Activated T-helper 9 cell treated with anti-CD3 and anti-CD28 coated beads, Interleukin-2, amount 50 U/mL, for 16 hours (primary cell): ENCODE measurements at places on chromosomes 7 and 10.

DNA sequence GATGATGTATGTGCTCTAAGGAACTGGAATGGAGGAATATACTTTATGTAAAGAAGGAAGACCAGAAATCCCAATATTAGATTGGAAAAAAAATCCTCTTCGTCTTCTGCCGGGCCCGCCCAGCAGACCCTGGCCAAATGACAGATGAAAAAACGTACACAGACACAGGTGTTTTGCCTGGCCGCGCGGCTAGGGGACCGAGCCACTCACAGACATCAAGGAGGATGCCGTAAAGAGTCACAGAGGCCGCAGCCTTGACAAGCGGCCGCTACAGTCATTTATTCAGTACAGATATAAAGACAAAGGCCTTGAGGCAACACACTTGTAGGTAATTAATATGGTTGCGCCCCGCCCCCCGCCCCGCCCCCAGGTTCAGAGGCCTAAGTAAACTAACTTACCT, 594.1 kb downstream of the GRM8 start:
- no peak for DNase-seq

DNA sequence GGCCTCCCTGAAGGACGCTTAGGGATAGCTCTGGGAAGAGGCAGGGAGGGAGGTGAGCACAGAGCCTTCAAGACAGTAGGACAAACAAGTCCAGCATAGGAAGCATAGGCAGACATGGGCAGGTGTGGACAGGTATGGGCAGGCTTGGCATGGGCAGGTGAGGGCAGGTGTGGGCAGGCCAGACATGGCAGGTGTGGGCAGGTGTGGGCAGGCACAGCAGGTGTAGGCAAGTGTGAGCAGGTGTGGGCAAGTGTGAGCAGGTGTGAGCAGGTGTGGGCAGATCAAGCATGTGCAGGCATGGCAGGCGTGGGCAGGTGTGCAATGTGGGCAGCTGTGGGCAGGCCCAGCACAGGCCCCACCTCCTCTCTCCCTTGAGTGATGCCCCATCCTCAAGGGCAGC, 148.8 kb upstream of the ZMIZ1 start:
- no peak for DNase-seq

DNA sequence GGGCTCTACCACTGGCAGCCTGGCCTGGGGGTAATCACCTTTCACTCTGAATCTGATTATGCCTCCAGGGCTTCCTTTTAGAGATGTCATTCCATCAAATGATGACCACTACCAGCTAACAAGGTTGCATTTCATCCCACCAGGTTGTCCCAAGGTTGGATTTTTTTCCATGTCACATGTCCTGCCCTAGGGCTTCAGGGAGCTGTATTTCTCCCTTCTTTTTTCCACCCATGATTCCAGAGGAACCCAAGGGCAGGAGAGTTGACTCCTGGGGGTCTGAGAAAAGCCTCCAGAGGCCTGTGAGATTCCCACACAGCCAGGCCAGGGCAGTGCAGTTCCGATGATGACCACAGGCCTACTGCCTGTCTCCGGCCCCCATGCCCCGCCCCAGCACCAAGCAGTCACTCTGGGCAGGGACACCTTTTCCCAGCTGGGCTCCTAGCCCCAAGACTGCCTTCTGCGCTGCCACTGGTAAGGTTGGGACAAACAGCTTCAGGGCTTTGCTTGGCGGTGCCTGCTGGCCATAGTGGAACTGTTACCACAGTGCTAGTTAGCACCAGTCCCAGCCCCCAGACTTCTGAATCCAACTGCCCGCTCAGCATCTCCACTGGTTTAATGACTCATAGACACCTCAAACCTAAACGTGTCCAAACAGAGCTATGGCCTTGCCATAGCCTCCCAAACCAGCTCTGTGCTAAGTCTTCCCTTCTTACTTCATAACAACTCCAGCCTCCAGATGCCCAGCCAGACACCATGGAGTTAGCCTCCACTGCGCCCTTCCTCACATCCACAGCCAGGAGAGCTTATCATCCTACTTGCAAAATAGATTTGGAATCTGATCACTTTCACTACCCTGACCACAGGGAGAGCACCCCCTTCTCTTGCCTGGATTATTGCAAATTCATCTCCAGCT, 133.7 kb downstream of the ARHGAP22 start:
- no peak for DNase-seq

GRCh38 chr7:47556511-47557180, 25.3 kb downstream of the TNS3 start:
- no peak for DNase-seq

GRCh38 chr7:549066-549890, 29.6 kb upstream of the PDGFA start:
- no peak for DNase-seq

DNA sequence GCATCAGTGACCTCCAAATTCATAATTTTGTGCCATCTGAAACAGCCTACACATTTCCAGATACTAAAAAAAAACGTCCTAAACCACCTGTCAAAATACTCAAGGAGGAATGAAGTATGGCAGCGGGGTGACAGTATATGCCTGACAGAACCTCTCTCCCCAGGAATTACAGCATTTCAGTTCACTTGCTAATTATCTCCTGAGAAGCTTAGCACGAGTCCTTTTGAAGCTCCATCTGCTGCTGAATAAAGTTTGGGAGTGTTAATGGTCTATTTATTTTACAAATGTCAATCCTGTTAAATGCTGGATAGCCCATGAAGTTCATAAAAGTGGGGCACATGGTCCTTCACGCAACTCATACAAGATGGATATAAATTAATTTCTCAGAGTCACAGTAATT, 29.4 kb upstream of the ANLN start:
- DNase-seq: no peak

- DNase-seq: no peak
Measured at GRCh38 chr10:47133871-47134570, 166.0 kb upstream of the GDF10 start.

DNA sequence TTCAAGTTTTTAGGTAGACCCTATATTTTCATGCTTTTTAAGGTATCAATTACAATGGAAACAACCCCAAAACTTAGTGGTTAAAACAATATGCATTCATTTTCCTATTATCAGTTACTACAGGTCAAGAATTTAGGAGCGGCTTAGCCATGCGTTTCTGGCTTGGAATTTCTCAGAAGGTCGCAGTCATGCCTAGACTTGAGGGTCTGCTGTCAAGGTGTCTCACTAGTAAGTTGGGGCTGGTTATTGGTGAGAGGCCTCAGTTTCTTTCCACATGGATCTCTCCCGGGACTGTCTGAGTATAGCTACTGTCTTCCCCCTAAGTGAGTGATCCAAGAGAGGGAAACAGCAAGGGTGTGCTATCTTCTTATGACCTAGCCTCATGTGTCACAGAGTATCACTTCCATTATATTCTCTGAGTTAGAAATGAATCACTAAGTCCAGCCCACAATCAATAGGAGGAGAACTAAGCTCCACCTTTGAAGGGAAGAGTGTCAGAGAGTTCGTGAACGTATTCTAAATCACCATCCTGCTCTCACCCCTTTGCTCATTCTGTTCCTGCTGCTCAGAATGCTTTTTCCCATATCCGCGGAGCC, 80.5 kb downstream of the RTKN2 start:
- DNase-seq: no peak

- no peak for DNase-seq
Measured at GRCh38 chr7:5421714-5422395, 1.8 kb downstream of the TNRC18 start.

DNA sequence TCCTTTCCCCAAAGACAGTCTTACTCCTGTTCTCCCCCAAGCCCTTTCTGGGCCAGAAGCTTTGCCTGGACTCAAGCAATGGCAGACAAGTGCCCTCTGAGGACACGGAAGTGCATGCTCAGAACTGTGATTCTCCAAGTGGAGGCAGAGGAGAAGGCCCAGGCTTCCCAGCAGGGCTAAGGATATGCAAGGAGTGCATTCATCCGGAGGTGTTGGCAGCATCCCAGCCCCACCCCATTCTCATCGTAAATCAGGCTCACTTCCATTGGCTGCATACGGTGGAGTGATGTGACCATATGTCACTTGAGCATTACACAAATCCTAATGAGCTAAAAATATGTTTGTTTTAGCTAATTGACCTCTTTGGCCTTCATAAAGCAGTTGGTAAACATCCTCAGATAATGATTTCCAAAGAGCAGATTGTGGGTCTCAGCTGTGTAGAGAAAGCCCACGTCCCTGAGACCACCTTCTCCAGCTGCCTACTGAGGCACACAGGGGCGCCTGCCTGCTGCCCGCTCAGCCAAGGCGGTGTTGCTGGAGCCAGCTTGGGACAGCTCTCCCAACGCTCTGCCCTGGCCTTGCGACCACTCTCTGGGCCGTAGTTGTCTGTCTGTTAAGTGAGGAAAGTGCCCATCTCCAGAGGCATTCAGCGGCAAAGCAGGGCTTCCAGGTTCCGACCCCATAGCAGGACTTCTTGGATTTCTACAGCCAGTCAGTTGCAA, 1.4 kb upstream of the RBP3 start:
- no peak for DNase-seq

GRCh38 chr10:8073691-8074416, 19.4 kb downstream of the GATA3 start:
- no peak for DNase-seq

DNA sequence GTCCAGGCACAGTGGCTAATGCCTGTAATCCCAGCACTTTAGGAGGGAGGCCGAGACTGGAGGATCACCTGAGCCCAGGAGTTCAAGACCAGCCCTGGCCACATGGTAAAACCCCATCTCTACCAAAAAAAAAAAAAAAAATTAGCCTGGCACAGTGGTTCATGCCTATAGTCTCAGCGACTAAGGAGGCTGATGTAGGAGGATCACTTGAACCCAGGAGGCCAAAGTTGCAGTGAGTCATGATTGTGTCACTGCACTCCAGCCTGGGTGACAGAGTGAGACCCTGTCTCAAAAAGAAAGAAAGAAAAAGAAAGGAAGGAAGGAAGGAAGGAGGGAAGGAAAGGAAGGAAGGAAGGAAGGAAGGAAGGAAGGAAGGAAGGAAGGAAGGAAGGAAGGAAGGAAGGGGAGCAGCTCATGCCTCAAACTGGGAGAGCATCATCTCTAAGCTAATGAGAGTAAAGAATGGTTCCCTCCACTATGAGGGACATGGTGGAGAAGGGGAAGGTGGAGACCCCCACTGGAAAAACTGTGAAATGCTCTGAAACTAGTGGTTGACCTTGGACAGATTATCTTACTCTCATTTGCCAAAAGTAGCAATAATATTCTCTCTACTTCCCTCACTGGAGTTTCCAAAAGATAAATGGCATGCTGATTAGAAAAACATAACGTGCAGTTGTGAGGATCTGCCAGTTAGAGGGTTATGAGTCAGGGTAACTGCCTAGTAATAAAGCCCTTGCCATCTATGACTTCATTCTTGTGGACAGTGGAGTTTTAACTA, 16.8 kb downstream of the GIMAP5 start:
- DNase-seq: no peak

GRCh38 chr10:75101416-75102251, 9.8 kb upstream of the SAMD8 start:
- no peak for DNase-seq

GRCh38 chr7:30135301-30136116, 723 bp downstream of the MTURN start:
- peak; percentile 39 for DNase-seq

DNA sequence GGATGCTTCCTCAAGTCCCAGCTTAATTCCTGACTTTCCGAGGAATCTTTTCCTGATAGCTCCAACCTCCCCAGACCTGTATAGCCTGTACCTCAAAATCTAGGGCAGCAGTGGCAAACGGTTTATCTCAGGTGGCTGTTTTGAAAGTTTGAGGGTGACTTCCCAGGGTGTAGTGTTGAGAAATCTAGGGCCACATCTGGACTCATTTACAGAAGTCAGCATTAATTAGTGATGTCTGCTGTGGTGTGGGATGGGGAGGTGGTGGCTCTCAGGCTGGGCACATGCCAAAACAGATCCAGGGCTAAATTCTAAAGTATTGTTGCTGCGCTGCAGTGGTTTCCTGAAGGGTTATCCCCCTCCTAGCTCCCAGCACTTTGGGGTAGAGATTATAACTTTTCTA, 38.0 kb downstream of the UNC5B start:
- DNase-seq: no peak

DNA sequence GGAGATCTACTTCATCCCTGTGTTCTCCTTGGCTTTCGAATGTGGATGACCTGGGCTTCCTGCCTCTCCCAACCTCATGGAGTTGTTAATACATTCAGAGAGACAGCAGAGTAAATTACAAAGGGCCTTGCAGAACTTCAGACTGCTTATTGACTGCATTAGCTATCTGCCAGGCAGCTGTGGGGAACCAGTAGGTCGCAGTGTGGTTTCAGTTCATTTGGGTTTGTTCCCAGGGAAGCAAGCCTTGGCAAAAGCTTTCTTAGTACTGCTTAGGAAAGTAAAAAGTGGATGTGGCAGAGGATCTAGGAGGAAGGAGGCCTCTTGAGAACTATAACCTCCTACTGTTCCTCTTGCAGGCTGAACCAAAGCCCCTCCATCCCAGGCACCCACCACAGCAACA, 9.2 kb downstream of the NPFFR1 start:
- no peak for DNase-seq

- no peak for DNase-seq
Measured at GRCh38 chr10:118290471-118290995, 51.6 kb downstream of the FAM204A start.

GRCh38 chr7:55730197-55730596, 132.4 kb downstream of the SEPTIN14 start:
- DNase-seq: no peak

GRCh38 chr10:22589851-22590514, 124.4 kb downstream of the PIP4K2A start:
- no peak for DNase-seq

DNA sequence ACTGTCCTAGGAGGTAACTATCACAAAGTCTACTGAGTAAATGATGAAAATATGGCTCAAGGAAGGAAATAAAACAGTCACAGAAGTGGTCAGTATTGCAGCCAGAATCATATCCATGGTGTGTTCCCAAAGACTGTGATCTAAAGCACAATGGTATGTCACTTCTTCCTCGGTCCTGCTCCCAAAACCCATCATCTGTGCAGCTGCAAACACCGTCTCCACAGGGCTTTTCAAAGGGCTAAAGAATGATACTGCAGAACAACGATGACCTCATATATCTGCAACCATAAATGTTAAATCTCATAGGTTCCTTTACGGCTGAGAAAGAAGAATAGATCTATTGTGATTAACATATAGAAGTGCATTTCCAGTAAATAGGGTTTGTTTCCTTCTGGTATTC, 465.0 kb downstream of the GRID1 start:
- DNase-seq: no peak

DNA sequence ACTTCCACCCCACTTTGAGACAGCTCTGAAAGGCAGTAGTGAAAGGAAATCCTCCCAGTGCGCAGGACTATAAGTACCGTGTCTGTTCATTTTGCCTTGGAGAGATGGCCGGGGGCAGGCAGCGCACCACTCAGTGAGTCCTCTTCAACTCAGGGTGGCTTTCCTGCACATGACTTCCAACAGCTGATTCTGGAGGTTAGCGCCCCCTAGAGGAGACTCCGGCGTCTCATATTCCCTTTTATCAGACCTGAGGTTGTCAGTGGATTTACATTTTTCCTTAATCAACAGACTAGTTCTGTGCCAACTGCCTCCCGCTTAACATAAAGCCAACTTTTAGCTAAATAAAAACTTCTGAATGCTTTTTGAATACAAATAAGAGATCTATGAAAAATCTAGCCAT, 101.0 kb downstream of the HERPUD2 start:
- DNase-seq: no peak
